Right lung (tissue), 10 donors: ENCODE measurements at places on chromosomes 4 and X. TPM values are rescaled to one million over a fixed set of nuclear protein-coding genes. Genes with fewer than 3 reads are reported as not detected.

DNA sequence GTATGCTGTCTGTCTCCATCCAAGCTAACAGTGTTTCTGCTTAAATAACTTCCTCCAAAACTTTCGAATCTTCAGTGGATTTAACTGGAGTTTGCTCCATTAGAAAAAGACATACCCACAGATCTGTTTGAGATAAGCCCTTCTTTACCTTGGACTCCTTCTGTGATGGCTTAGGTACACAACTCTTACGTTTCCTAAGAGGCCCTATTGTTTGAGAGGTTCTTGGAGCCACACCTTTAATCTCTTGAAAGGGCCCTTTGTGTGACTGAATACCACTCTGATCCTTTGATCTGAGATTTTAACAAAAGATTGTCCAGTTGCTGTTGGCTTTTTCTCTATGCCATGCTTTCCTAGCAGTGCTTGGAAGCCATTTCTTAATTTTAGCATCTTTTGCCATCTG is 92.5 kb downstream of the AKAP4 start:
- DNase-seq = no peak

- no peak for DNase-seq
Observed at GRCh38 chrX:114581528-114582263, 2.2 kb upstream of the HTR2C start.

GRCh38 chr4:61545902-61546480 is 345.9 kb downstream of the ADGRL3 start:
- DNase-seq = no peak

Gene FRG2
- polyA plus RNA-seq = not detected
